ENCODE measurements at places on chromosomes 11 and 22. TPM values are rescaled to one million over a fixed set of nuclear protein-coding genes. Genes with fewer than 3 reads are reported as not detected.

Gene MMP8
- total RNA-seq, result not detected

DNA sequence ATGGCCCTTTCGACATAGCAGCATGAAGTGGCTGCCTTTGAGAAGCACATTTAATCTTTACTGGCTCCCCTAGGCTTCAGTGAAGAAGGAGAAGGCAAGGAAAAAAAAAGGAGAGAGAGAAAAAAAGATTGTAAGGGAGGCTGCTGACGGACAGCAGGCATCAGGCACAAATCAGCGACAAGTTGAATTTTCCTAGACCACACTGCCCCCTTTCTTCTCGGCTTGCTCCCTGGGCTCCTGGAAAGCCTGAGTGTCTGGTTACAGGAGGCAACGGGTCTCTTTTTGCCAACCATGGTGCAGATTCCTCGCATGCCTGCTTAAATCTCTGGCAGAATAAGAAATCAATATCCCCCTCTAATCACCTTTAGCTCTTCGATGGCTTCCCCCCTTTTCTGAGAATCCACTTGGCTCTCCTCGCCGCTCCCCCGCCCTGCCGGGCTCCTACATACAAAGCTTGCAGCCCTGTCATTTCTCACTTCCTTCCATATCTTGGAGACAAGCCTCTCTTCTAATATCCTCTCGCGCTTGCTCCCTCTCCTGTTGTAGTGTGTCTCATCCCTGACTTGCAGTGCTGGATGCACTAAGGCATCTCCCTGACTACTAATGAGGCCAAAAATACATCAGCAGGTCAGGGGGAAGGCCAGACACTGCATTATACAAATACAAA, 14.3 kb downstream of the BLID start:
- DNase-seq, result peak; percentile 50

Gene NFRKB
- total RNA-seq, result 11.8 TPM

Gene KCNJ1
- not detected for total RNA-seq

DNA sequence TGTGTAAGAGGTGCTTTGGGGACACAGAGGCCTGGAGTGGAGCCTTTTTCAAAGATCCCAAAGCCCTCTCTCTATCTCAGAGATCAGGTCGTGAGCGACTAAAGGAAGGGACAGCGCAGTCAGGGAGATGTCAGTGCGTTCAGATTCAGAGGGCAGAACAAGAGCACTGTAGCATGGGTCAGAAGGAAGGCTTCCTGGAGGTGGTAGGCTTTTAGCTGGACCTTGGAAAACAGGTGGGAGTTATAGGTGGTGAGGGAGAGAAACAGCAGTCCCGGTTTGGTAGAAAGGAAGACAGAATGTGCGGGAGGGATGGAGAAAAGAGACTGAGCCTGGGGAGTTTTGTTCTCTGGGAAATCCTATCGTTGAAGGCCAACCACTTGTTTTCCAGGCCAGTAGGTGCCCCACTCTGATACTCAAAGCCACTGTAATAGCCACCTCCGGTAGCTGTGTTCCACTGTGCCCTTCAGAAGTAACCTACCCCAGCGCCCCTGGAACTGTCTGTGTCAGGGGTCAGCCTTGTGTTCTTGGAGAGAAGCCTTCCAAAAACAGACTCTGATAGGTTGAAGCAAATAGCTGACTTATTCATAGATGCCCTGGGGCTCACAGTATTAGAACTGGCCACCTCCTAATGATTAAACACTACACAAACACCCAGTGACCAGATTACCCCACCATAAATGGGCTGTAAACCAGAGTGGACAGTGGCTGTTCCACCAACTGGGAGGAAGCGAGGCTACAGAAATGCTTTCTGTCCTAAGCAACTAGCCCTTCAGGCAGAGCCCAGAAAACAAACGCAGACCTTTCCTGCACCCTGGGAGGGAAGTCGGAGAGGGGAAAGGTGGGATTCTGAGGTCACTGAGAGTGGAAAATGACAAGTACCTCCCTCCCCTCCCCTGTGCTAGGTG, 157.7 kb downstream of the DBX1 start:
- DNase-seq, result no peak

GRCh38 chr22:44444341-44445306, 53.4 kb downstream of the RTL6 start:
- no peak for DNase-seq

GRCh38 chr11:130891326-130891725, 25.0 kb downstream of the SNX19 start:
- no peak for DNase-seq

DNA sequence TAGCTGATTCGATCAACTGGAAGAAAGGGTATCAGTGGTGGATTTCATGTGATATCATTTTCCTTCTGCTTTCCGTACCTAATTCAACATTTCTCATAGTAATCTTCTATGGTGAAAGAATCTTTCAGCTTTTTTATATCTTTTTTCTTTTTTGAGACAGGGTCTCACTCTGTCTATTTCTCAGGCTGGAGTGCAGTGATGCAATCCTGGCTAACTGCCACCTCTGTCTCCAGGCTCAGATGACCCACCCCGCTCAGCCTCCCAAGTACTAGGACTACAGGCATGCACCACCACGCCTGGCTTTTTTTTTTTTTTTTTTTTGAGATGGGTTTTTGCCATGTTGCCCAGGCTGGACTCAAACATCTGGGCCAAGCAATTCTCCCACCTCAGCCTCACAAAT, 18.6 kb upstream of the CHORDC1 start:
- DNase-seq, result no peak

DNA sequence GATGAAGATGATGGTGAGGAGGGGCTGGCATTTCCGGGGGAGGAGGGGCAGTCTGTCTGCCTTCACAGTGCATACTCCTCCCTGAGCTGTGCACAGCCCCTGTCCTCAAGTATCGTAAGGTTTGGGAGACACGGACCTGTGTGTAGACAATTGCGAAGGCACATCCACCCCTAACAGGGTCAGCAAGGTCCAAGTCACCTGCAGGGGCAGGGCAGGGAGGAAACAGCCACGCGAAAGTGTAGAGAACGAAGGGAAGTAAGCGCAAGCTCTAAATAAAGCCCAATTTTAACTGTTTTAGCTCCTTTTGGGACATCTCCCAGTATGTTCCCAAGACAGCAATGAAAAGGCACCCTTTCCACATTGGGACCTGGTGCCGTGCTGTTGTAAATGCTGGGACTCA, 448.2 kb downstream of the TBC1D22A start:
- no peak for DNase-seq

DNA sequence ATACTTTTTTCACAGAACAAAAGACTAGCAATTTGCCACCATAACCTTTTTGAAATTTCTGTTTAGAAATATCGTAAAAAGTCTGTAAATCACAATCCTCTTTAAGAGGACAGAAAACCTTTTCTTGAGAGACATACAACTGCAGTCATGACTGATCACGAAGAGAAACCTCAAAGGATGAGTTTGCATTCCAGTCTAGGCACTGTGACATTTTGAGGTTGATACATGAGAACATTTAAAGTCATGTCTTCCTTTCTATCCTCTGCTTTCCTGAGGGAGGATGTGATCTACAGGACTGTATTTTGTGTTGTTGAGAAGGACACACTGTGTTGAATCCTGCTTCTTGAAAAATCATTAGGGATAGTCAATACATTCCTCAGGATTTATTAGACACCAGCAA, 476.7 kb upstream of the CCDC179 start:
- DNase-seq, result no peak

DNA sequence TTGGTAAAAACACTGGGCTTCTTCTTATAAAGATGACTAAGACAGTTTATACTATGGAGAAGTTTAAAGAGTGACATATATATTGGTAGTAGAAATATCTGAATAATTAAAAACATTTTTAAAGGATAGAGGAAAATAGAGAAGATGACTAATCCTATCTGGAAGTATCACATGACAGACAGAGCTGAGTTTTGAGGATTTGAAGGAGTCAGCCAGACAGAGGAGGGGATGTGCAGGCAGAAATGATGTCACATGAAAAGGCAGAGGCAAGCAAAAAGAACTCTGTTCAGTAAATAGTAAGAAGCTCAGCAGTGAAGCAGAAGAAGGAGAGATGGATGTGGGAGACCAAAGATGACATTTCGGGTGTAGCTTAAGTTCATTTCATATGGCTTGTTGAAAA, 1.6 kb downstream of the OR10A2 start:
- DNase-seq, result no peak

- DNase-seq, result no peak
These were observed 19.2 kb upstream of the SLC5A12 start for GRCh38 chr11:26741036-26741435.

Gene APOA4
- not detected for total RNA-seq

Gene GDPD4
- not detected for total RNA-seq

DNA sequence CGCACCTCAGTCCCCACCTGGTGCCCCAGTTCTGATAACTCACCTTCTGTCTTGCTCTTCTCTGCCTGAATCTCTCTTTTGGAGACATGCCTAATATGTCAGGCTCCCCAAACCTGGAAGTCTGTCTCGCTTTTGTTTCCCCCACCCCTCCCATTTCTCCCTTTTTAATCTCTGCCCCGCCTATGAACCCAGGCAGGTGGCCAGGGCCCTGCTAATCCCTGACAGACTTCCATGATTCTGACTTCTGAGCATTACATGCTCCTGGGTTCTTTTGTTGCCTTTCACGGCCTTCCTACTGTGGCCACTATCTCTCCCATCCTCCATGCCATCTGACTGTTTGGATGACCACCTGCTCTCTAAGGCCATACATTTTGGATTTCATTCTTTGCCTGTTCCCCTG, 1120.9 kb upstream of the CCDC90B start:
- DNase-seq, result no peak

Gene IL18BP
- total RNA-seq, result 4.9 TPM

DNA sequence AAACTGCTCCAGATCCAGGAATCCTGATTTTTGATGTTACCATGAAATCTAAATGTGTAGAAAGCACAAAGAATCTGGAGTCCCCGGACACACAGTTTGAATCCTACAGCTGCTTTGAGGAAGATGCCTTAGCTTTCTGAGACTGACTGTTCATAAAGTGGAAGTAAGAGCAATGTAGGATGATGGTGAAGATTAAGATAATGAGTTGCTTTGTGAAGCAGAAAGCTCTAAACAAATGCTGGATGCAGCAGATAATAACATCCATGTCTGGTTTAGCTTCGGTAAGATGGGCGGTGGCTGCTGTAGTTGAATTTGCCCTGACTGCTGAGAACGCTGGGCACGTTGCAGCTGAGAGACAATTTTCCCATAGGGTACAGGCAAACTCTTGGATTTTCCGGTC, 20.1 kb downstream of the OVOL1 start:
- DNase-seq, result no peak

Gene CASP4
- 13.9 TPM for total RNA-seq

Gene PGA5
- not detected for total RNA-seq

Gene LIF
- 0.16 TPM for total RNA-seq

DNA sequence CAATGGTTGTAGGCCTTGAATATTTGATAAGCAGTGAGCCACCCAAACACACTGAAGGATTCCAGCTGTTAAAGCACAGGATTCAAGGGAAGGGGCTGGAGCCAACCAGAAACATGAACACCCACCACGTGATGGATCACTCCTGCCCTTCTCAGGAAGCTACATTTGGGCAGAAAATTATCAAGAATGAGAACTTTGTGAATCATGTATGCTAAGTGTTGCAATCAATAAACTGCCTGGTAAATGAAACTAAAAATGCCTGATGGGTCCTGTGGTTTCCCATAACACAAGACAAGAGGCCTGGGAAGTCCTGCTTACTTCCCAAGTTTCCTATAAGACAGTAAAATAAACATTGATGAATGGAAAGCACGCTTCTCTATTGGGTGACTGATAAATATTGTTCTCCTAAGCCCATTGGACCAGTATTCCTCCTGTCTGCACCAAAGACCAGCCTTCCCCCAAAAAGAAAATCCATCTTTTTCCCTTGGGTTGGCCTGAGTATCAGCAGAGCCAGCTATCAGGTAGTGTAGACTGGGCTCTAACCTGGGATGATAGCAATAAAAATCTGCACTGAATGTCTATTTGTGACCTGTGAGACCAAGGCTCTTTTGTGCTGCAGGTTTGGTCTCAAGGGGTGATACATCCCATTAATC, 98.4 kb downstream of the CCDC83 start:
- DNase-seq, result no peak

Gene TSPO
- total RNA-seq, result 128 TPM

DNA sequence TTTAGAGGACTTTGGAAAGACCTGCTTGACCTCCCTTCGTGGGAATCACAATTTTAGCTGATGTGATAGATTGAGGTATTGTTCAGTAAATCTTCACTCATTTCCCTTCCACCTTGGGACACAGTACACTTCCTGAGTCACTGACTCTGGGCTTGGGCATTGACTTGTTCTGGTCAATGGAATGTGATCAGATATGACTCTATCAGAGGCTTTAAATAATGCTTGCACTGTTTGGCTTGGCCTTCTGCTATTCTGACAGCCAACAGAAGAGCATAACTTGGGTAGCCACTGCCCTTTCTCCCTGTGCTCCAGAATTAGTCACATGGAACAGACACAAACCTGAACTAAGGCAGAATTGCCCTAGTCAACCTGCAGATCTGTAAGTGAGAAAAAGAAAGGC, 12.5 kb downstream of the PRR5L start:
- no peak for DNase-seq

Gene APOA5
- not detected for total RNA-seq

- DNase-seq, result no peak
These were observed 38.7 kb downstream of the KCNJ1 start for GRCh38 chr11:128828350-128828749.

Gene MS4A6E
- not detected for total RNA-seq

DNA sequence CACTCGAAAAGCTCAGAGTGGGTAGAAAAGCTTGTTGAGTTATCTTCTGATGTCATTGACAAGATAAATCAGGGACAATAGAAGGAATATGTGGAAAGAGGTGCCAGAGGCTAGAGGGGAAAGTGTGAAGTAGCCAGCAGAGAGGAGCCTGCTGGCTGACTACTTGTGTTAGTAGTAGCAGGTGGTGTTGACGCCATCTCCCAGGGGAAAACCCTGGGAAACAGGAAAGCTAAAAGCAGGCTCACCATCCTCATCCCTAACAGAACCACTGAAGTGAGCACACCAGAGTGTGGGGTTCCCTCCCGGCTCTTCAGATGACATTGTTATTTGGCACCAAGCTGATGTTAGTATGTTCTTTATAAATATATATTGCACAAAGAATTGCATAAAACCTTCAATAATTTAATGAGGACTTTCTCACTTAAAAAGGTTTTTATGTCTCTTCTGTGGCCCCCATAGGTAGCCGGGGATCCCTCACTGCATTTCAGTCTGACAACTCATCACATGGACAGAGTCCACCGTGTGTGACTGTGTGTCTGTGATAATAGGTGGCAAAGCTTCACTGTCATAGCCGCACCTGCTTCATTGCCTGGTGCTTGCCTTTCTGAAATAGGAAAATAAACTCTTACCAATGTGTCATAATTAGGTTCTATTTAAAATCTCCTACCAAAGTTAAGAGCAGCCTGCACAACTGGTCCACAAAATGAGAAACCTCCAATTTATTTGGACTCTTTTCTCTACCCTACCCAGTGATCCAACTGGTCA, 63.2 kb upstream of the TOP3B start:
- no peak for DNase-seq

- no peak for DNase-seq
These were observed 123.0 kb downstream of the LUZP2 start for GRCh38 chr11:24619900-24620299.

Data from left ventricle myocardium inferior (tissue), 1 donor.